Omental fat pad (tissue), 4 donors: ENCODE measurements at places on chromosomes 3 and 15.

DNA sequence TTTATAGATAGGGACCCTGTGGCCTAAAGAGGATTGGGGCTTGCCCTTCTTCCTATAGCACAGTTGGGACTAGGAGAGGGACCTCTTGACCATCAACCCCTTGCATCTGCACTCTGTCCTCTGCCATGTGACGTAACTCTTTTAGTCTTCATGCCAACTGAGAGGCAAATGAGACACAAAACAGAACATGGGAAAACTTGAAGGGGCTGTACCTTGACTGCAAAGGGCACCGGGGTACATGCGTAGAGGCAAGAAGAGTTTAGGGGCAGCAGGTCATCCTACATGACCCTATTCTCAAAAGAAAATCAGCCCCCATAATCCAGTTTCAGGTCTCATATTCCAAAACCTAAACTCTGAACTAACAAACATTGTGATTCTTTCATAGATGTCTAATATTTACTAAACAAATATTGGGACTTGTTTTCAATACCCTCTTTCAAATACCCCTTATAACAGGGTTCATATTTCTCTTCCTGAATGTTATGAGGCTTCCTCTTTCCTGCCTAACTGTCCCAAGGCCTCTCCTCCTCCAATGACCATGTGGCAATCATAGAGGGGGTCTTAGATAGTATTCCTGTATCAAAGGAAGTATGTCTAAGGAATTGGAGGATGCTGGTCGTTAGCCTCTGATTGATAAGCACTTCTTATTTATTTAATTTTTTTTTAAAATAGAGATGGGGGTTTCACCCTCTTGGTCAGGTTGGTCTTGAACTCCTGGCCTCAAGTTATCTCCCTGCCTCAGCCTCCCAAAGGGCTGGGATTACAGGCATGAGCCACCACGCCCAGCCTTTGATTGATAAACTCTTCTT, 20.6 kb downstream of the ACKR2 start:
- DNase-seq: no peak

- no peak for DNase-seq
These were observed 76.4 kb upstream of the SCN5A start for GRCh38 chr3:38725726-38726419.

- no peak for DNase-seq
These were observed 141.8 kb upstream of the NECTIN3 start for GRCh38 chr3:110929816-110930215.

GRCh38 chr15:68386587-68387288, 45.2 kb downstream of the ITGA11 start:
- DNase-seq: no peak

DNA sequence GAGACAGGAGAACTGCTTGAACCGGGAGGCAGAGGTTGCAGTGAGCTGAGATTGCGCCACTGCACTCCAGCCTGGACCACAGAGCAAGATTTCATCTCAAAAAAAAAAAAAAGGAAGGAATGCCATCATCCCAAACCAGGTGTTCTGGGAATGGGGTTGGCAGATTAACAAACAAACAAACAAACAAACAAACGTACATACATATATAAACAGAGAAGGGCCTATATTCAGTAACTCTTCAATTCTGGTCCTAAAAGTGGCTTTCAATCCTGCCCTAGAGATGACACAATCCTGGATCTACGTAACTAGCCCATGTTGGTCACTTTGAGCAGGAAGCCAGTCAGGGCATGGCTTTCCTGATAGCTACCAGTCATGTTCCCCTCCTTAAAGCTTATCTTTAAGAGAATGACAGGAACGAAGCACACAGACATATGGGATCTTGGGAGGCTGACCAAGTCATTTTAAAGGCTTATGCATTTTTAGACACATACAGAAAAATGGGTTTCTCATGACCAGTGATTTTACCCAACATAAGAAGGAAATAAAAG, 29.9 kb upstream of the RAB11A start:
- no peak for DNase-seq

DNA sequence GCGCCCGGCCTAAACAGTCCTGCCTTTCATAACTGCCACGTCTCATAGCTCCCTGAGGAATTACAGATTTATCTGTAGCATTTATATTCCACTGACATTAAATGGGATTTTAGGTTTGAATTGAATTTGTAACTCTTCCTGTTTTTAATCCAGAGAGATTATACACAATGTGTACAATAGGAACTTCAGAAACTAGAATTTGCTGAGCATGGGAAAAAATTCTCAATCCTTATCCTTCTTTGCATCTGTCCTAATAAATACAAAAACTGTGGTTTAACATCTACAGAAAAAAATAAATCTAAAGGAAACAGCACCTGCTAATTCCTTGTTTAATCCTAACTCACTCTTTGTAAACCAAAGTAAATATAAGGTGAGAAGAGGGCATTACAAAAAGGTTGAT, 2.2 kb downstream of the NEK11 start:
- DNase-seq: no peak

DNA sequence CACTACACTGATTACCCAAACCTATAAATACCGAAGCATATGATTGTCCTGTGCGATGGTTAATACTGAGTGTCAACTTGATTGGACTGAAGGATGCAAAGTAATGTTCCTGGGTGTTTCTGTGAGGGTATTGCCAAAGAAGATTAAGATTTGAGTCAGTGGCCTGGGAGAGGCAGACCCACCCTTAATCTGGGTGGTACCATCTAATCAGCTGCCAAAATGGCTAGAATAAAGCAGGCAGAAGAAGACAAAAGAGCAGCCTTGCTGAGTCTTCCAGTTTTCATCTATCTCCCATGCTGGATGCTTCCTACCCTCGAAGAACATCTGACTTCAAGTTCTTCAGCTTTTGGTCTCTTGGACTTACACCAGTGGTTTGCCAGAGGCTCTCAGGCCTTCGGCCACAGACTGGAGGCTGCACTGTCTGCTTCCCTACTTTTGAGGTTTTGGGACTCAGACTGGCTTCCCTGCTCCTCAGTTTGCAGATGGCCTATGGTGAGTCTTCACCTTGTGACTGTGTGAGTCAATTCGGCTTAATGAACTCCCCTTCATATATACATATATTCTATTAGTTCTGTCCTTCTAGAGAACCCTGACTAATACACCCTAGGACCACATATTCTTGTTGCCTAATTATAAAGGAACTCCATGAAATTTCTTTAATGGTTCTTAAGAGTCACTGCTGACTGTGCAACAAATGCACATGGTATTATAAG, 31.7 kb downstream of the CSNK1G1 start:
- DNase-seq: no peak

GRCh38 chr3:178054471-178054870, 481.8 kb upstream of the KCNMB2 start:
- DNase-seq: no peak

DNA sequence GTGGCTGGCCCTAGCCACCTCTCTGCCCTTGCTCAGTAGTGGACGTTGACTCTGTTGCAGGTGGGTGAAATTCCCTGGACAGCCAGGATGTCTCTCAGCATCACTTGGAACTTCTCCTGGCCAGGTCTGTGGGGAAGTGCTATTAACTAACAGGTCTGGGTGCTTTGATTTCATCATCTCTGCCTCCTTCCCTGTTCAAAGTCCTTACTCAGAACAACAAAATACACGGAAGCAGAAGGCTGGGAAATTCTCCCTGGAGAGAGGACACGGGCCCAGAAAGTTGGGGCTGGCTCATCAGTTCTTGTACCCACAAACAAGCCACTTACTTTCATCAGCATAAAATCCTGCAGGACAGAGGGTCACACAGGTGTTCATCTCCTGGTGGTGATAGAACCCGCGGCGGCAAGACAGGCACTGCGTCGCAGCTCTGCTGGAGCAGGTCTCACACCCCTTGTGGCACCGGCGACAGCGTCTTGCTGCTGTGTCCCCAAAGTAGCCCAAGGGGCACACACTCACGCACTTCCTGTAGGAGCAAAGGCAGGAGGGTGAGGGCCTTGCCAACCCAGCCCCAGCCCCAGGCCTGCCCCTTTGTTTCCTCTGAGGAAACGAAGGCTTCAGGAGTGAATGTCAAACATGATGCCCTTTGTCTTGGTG, 29.6 kb upstream of the SNRPA1 start:
- no peak for DNase-seq

DNA sequence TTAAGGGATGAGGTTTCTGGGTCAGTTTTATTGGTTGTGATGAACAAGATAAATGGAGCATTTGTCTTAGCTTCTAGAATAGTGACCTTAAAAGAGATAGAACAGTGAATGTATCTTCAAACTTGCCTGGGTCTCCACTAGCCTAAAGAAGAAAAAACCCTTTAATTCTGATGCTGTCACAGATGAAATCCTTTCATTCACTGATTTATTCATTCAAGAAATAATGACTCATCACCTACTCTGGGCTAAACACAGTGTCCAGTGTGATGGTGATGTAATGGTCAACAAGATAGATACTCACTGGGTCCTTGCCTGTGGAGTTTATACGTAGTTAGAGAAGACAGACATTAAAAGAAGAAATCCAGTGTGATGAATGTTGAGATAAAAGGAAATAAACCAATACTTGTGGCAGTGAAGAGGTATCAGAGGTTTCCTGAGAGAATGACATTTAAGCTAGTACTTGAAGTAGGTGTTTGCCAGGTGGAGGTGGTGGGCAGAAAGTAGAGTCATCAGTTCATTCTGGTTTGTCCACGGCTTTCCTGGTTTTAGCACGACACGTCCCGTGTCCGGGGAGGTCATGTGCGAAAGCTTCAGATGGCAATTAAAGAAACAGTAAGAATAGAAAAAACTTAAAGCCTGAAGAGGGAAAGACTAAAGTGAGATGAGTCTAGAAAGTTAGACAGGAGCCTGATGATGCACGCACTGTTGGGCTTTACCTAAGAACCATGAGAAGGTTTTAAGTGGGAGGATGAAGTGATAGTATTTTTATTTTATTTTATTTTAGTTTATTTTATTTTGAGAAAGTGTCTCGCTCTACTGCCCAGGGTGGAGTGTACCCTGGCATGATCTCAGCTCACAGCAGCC, 18.5 kb downstream of the PAK2 start:
- DNase-seq: no peak

DNA sequence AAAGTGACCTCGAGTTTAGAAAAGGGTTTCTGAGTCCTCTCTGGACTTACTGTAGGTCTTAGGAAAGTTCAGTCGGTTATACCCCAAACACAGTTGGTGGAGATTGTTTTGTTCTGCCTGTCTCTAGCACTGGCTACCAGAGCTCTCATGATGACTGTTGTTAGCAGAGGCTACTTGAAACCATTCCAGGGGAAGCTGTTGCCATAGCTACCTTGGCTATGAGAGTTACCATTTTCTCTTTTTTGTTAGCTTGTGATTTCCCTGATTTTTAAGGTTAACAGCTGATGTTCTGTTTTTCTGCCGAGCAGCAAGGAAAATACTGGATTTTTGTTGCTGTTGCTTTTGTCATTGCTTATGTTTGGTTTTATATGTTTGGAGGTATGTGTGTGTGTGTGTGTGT, 26.7 kb downstream of the ABHD2 start:
- DNase-seq: no peak

DNA sequence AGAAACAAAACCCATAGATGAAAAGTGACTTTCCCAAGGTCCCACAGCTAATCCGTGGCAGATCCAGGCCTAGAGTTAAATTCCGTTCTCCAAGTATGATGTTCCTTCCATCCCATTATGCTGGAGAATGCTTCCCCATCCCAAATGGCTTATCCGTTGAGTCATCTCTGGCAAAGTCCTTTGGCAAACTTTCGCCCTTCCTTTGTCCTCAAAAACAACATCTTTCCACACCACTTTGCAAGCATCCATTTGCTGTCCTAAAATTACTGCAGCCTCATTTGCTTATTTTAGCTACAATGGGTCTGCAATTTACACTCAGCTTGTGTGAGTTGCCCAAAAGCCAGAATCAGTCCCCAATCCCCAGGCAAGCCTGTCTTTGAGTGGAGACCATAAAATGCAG, 304.0 kb upstream of the TLE3 start:
- DNase-seq: no peak
